Osteocyte (in vitro differentiated cells): ENCODE measurements at places on chromosomes 12 and 14. TPM values are rescaled to one million over a fixed set of nuclear protein-coding genes. Genes with fewer than 3 reads are reported as not detected.

Gene SERPINA10
- total RNA-seq = not detected in 2 replicates

Gene OTOGL
- 0.19 and 0.21 TPM in 2 replicates for total RNA-seq

Gene GPRC5D
- not detected in 2 replicates for total RNA-seq

Gene RNF212B
- not detected in 2 replicates for total RNA-seq

Gene NRL
- 1.2 and 1.9 TPM in 2 replicates for total RNA-seq

Gene PZP
- not detected in 2 replicates for total RNA-seq

Gene TRMT5
- total RNA-seq = 15.8 and 17.0 TPM in 2 replicates

GRCh38 chr14:105476097-105476830 lies 1.6 kb downstream of the CRIP2 start:
- no peaks in the 10 kb centered on the region for H3K27me3 ChIP-seq
- peaks cover 55% of the 10 kb centered on the region for H3K4me1 ChIP-seq
- peak overlapping the region; percentile 89 for H3K27ac ChIP-seq
- DNase-seq = no peak

DNA sequence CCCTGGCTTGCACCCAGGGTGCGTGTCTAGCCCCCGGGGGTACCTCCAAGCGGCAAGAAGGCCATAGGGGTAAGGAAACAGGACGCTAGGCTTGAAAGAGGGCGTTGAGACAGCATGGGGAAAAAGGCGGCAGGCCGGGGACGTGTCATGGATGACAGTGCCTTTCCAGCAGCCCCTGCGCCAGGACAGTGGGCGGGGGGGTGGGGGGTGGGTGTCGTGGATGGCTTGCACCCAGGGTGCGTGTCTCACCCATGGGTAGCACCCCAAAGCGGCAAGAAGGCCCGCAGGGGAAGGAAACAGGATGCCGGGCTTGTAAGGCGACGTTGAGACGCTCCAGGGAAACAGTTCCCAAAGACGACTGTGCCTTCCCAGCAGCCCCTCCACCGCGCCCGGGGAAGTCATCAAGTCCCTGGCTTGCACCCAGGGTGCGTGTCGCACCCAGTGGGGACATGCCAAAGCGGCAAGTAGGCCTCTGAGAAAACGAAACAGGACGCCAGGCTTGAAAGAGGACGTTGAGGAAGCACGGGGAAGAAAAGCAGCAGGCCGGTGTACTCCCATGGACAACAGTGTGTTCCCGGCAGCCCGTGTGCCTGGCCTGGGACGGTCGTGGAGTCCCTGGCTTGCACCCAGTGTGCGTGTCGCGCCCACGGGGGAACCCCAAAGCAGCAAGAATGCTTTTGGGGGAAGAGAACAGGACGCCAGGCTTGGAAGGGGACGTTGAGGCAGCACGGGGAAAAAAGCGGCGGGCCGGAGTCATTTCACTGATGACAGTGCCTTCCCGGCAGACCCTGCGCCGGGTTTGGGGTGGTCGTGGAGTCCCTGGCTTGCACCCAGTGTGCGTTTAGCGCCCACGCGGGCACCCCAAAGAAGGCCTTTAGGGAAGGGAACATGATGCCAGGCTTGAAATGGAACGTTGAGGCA lies 163.5 kb upstream of the ALG10B start:
- no peaks in the 10 kb centered on the region for H3K36me3 ChIP-seq
- peak; percentile 86 for DNase-seq
- no peak overlapping the region for H3K4me3 ChIP-seq
- no peaks in the 10 kb centered on the region for H3K27me3 ChIP-seq
- no peak overlapping the region for H3K27ac ChIP-seq
- H3K4me1 ChIP-seq = no peaks in the 10 kb centered on the region

DNA sequence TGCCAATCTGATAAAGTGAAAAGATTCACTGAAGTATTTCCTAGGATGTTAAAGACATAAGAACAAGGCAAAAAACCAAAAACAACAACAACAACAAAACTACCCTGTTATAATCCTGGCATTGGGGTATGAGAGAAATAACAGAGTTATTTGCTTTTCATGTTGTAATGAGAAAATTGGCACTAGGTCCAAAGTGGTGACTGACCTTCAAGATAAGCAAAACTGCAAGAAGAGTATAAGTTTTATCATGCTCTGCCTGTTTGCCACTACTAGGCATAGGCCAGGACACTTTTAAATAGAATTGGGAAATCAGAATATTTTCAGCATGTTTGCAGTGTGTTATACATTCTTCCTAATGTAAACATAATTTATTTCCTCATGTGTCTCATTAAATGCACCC lies 140.1 kb upstream of the CPM start:
- no peaks in the 10 kb centered on the region for H3K4me1 ChIP-seq
- no peak for DNase-seq
- H3K4me3 ChIP-seq = no peak overlapping the region
- no peaks in the 10 kb centered on the region for H3K36me3 ChIP-seq
- no peak overlapping the region for H3K27ac ChIP-seq
- peaks cover 41% of the 10 kb centered on the region for H3K27me3 ChIP-seq

- no peaks in the 10 kb centered on the region for H3K36me3 ChIP-seq
- H3K4me3 ChIP-seq = no peak overlapping the region
- H3K27me3 ChIP-seq = no peaks in the 10 kb centered on the region
- H3K27ac ChIP-seq = no peak overlapping the region
- DNase-seq = no peak
Observed at GRCh38 chr12:6125310-6125608, 789 bp upstream of the VWF start.

GRCh38 chr14:34362641-34363251 lies 99.3 kb downstream of the SPTSSA start:
- peaks cover 13% of the 10 kb centered on the region for H3K4me1 ChIP-seq
- H3K36me3 ChIP-seq = no peaks in the 10 kb centered on the region
- peaks cover 15% of the 10 kb centered on the region for H3K27me3 ChIP-seq
- no peak overlapping the region for H3K4me3 ChIP-seq
- H3K27ac ChIP-seq = no peak overlapping the region

GRCh38 chr12:2395354-2395977 lies 342.7 kb downstream of the CACNA1C start:
- peaks cover 13% of the 10 kb centered on the region for H3K36me3 ChIP-seq
- H3K27ac ChIP-seq = peak overlapping the region; percentile 34
- no peak overlapping the region for H3K4me3 ChIP-seq
- no peak for DNase-seq

DNA sequence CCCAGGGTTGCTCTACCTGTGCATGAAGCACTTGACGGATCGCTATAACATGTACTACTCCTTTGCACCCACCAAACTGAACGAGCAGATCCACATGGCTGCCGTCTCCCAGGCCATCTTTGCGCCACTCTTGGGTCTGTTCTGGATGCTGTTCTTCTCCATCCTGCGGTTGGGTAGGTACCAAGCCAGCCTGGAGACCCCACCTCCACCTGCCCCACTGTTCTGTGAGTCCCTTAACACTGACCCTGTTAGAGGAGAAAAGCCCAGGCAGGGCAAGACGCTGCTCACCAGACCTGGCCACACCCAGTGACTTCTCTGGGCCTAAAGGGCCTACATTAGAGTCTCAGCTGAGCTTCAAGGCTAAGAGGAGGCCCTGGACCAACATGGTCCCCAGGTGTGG lies 21.7 kb downstream of the NGB start:
- DNase-seq = no peak
- H3K27me3 ChIP-seq = peaks cover 4% of the 10 kb centered on the region
- H3K36me3 ChIP-seq = no peaks in the 10 kb centered on the region
- no peak overlapping the region for H3K27ac ChIP-seq
- H3K4me1 ChIP-seq = no peaks in the 10 kb centered on the region

DNA sequence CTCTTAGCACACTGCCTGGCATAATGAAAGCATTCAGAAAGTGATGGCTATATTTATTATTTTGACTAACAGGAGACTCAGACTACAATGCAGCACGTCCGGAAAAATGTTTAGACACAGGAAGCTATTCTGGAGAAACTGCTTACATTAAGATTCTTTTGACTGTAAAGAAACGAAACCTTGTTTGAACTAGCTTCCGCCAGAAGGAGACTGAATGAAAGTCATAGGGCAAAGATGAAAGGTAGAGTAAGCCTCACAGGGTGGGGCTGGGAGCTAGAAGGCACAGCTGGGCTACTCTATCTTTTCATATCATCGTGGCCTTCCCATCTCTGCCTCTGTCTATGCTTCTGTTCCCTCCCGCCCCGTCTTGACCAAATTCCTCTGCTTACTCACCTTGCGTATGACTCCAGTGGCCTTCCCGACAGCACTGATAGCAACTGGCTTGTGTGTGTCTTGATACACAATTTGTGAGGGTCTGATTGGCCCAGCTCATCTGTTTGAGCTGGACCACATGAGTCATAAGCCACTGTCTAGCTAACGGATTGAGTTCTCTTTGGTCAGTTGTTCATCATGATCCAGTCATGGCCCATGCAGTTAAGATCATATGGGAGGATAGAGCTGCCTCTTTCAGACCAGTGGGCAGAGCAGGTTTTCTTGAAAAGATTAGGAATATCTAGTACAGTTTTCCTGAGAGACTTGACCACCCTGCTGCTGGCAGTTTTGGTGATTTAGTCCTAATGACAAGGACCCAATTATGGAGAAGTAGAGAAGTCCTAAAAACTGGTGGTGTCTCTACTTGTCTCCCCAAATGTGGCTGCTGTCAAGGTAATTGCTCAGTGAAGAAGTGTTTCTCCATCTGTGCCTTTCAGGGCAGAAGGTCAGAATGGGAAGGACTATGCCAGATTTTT lies 151.5 kb upstream of the SLC38A2 start:
- H3K4me1 ChIP-seq = peaks cover 55% of the 10 kb centered on the region
- peak overlapping the region; percentile 94 for H3K27ac ChIP-seq
- no peaks in the 10 kb centered on the region for H3K27me3 ChIP-seq
- no peak for DNase-seq
- H3K4me3 ChIP-seq = peak overlapping the region; percentile 51
- peaks cover 10% of the 10 kb centered on the region for H3K36me3 ChIP-seq

DNA sequence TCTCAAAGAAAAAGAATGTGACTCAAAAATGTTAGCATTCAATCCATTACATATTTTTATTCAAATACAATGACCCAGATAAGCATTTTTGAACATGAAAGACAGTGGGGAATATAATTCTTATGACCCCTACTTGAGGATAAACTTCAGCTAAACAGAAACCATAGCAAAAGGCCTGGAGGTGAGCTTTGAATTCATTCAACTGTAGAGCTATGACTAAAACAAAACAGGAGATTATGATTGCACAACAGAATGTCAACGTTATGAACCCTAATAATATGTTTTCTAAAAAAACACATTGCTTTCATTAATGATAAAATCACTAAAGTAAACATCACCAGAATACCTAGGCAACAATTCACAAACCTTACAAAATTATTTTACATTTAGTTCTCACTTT lies 27.8 kb downstream of the EFCAB11 start:
- H3K36me3 ChIP-seq = peaks cover 5% of the 10 kb centered on the region
- H3K27me3 ChIP-seq = no peaks in the 10 kb centered on the region
- peaks cover 30% of the 10 kb centered on the region for H3K4me1 ChIP-seq
- H3K27ac ChIP-seq = peak overlapping the region; percentile 83
- DNase-seq = no peak

GRCh38 chr14:55838529-55839052 lies 258.6 kb downstream of the KTN1 start:
- no peaks in the 10 kb centered on the region for H3K36me3 ChIP-seq
- no peak overlapping the region for H3K27ac ChIP-seq
- H3K4me3 ChIP-seq = no peak overlapping the region

GRCh38 chr12:633731-634130 lies 29.5 kb downstream of the NINJ2 start:
- no peaks in the 10 kb centered on the region for H3K27me3 ChIP-seq
- peaks cover 63% of the 10 kb centered on the region for H3K4me1 ChIP-seq
- peak overlapping the region; percentile 5 for H3K4me3 ChIP-seq

DNA sequence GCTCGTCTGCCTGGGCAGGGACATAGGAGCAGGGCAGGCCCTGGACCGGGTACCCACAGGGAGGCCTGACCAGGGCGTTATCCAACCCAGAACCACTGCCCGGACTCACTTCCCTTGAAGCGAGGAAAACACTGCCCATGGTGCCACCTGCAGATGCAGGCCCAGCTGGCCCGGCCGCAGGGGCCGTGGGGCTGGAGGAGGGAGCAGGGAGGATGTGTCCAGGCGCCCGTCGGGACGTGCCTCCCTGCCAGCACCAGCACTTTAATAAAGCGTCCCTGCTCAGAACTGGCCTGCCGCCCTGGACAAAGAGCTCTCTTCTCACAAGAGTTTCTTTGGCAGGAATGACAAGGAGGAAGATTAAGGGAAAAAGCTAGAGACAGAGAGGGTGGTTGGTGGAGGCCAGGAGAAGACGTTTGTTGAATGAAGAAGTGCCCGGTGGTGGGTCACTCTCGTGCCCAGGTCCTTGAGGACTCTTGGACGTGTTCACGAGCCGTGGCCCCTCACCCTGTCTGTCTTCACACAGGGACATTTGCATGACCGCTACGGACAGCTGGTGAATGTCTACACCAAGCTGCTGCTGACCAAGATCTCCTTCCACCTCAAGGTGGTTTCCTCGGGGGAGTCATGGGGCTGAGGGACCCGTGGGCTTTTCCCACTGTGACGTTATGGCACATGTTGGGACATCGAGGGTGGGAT lies 14.2 kb downstream of the HIP1R start:
- no peaks in the 10 kb centered on the region for H3K27me3 ChIP-seq
- H3K36me3 ChIP-seq = peaks cover 2% of the 10 kb centered on the region
- peaks cover 15% of the 10 kb centered on the region for H3K4me1 ChIP-seq

DNA sequence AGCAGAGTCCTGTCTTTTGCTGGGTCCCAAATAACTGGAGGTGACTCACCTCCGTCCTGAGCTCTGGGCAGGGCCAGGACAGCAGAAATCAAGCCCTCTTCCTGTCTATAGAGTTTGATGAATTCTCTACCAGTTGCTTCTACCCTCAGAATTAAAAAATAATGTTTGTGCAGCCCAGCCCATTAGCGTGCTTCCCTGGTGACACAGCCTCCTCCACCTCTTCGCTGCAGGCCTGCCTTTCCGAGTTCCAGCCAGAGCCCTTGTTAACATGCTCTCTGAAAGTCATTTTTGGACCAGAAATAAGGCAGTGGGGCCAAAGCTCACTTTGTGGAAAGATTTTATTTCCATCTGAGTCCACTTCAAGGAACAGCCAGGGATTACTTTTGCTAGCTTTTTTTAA lies 94.0 kb downstream of the TBX5 start:
- no peaks in the 10 kb centered on the region for H3K27me3 ChIP-seq
- no peak overlapping the region for H3K4me3 ChIP-seq
- H3K36me3 ChIP-seq = no peaks in the 10 kb centered on the region
- H3K4me1 ChIP-seq = no peaks in the 10 kb centered on the region
- no peak overlapping the region for H3K27ac ChIP-seq

GRCh38 chr12:61991661-61992060 lies 268.5 kb upstream of the USP15 start:
- H3K4me3 ChIP-seq = no peak overlapping the region
- no peaks in the 10 kb centered on the region for H3K27me3 ChIP-seq
- no peaks in the 10 kb centered on the region for H3K36me3 ChIP-seq
- H3K4me1 ChIP-seq = no peaks in the 10 kb centered on the region
- H3K27ac ChIP-seq = no peak overlapping the region
- DNase-seq = no peak

DNA sequence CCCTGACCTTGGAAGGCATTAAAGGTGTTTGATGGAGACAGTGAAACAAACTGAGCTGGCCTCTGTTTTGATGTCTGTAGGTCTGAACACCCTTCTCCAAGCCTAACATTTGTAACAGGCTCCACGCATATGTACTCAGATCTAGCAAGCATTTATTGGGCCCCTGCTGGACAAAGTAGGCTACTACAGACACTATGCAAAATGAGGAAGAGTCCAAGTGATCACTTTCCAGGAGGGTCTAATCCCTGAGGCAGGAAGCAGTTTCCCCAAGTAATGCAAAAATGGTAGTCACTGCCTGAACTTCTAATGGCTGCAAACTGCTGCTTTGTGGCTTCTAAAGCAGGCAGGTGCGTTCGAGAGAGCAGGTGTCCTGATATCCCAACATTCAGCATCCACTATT lies 405.8 kb downstream of the MED13L start:
- H3K36me3 ChIP-seq = no peaks in the 10 kb centered on the region
- H3K4me1 ChIP-seq = no peaks in the 10 kb centered on the region
- H3K27me3 ChIP-seq = peaks cover 25% of the 10 kb centered on the region
- H3K4me3 ChIP-seq = no peak overlapping the region
- no peak overlapping the region for H3K27ac ChIP-seq
